ENCODE measurements at places on chromosomes 11 and 22. TPM values are rescaled to one million over a fixed set of nuclear protein-coding genes. Genes with fewer than 3 reads are reported as not detected.

Gene ARHGAP20
- total RNA-seq = 2.8 TPM

Gene NPAS4
- total RNA-seq = under 0.01 TPM

Gene MS4A4A
- not detected for total RNA-seq

Gene KCNQ1
- not detected for total RNA-seq

Gene TMEM86A
- total RNA-seq = 0.36 TPM

Gene TBRG1
- 13.3 TPM for total RNA-seq

Gene KRTAP5-7
- not detected for total RNA-seq

Gene SMTNL1
- total RNA-seq = not detected

Gene CST6
- 0.54 TPM for total RNA-seq
